ENCODE measurements at places on chromosomes 13 and 19. TPM values are rescaled to one million over a fixed set of nuclear protein-coding genes. Genes with fewer than 3 reads are reported as not detected.

- no peak overlapping the region for H3K27ac ChIP-seq
- DNase-seq = no peak
- H3K27me3 ChIP-seq = peaks cover 15% of the 10 kb centered on the region
- H3K36me3 ChIP-seq = no peaks in the 10 kb centered on the region
- H3K4me1 ChIP-seq = no peaks in the 10 kb centered on the region
These were observed 4.8 kb downstream of the LSR start for GRCh38 chr19:35253316-35254286.

DNA sequence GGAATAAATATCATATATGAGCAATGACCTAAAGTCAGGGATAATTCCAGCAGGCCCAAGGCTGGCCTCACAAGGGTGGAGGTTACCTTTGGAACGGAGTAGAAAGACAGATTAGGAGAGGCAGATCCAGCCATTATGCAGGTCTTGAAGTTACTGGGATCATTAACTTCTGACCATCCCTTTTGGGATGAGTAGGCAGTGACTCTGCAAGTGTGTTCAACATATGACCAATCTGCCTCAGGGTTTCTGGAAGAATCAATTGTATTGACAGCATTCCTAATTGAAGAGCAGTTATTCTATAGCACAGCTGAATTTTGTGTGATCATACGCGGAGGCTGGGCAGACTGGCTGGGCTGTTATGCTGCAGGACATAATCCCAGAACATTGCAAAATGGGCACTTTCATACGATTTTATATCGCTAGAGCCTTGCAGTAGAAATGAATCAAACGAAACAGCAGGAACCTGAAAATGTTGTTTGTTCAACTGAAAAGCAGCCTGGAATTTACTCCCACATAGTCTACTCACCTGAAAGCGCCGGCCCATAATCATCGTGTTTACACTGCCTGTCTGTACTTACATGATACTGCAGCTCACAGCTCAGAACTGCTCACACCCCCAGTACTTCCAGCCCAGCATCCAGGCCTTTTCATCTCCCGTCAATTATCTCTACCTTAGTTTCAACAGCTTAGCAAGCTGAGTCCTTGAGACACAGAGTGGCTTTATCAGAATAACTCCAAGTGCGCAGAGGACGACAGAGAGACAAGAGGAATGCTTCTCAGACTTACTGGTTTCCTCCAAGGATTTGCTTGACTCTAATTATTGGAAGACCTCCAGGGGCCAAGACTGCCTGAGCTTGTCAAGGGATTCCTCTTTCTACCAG is 556.1 kb downstream of the EFNB2 start:
- H3K27me3 ChIP-seq = no peaks in the 10 kb centered on the region
- DNase-seq = no peak
- no peak overlapping the region for H3K4me3 ChIP-seq
- H3K36me3 ChIP-seq = no peaks in the 10 kb centered on the region
- no peak overlapping the region for H3K27ac ChIP-seq

GRCh38 chr13:86172961-86173360 is 373.7 kb upstream of the SLITRK6 start:
- no peak overlapping the region for H3K27ac ChIP-seq
- DNase-seq = no peak
- H3K4me3 ChIP-seq = no peak overlapping the region
- H3K27me3 ChIP-seq = no peaks in the 10 kb centered on the region
- no peaks in the 10 kb centered on the region for H3K36me3 ChIP-seq

DNA sequence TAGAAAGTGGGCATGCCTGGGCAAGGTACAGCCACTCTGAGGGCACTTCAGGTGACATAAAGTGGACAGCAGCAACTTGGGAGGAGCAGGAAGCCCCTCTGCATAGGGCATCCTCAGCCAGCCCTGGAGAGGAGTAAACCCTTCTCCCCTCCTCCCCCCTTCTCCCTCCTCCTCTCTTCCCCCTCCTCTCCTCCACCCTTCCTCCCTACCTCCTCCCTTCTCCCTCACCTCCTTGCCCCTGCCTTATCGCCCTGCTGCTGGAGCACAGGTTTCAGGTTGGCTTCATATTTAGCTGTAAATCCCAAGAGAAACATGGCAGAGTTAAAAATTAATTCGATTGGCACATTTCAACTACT is 30.5 kb upstream of the ATP12A start:
- H3K4me1 ChIP-seq = peaks cover 19% of the 10 kb centered on the region
- no peaks in the 10 kb centered on the region for H3K27me3 ChIP-seq
- H3K27ac ChIP-seq = no peak overlapping the region
- H3K4me3 ChIP-seq = peak overlapping the region; percentile 5

- no peaks in the 10 kb centered on the region for H3K4me1 ChIP-seq
- DNase-seq = no peak
- H3K27ac ChIP-seq = no peak overlapping the region
- H3K4me3 ChIP-seq = no peak overlapping the region
- H3K36me3 ChIP-seq = no peaks in the 10 kb centered on the region
- no peaks in the 10 kb centered on the region for H3K27me3 ChIP-seq
These were observed 958.4 kb upstream of the SLC10A2 start for GRCh38 chr13:104024416-104025170.

DNA sequence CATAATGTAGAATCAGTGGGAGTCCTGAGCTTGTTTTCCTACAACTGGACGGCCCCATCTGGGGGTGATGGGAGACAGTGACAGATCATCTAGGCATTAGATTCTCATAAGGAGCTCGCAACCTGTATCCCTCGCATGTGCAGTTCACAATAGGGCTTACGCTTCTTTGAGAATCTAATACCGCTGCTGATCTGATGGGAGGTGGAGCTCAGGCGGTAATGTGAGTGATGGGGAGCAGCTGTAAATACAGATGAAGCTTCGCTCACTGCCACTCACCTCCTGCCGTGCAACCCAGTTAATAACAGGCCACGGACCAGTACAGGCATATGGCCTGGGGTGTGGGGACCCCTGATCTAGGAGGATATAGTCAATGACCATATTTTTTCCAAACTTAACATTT is 38.8 kb downstream of the RCBTB1 start:
- no peak overlapping the region for H3K4me3 ChIP-seq
- H3K27me3 ChIP-seq = no peaks in the 10 kb centered on the region
- H3K27ac ChIP-seq = no peak overlapping the region
- no peak for DNase-seq
- peaks cover 15% of the 10 kb centered on the region for H3K36me3 ChIP-seq

- H3K27me3 ChIP-seq = no peaks in the 10 kb centered on the region
- peaks cover 6% of the 10 kb centered on the region for H3K4me1 ChIP-seq
These were observed 607 bp upstream of the ZNF566 start for GRCh38 chr19:36489920-36490415.

DNA sequence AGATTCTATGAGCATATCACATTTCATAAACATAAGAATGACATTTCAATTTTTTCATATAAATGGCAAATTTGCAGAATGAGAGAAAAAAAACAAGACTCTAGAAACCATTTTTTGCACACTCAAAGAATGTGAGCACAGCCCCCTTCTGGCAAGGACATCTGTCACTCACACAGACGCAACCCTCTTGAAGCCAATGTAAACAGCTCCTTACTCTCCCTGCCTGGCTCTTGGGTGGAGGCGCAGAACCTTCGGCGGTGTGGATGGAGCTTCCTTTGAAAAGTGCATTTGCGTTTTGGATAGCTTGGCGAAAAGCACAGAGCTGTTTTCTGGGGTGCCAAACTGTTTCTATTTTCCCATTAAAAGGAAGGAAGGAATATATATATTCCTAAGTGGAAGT is 367.6 kb upstream of the TSHZ3 start:
- DNase-seq = no peak
- H3K36me3 ChIP-seq = no peaks in the 10 kb centered on the region
- H3K27me3 ChIP-seq = peaks cover 1% of the 10 kb centered on the region
- no peaks in the 10 kb centered on the region for H3K4me1 ChIP-seq
- no peak overlapping the region for H3K27ac ChIP-seq

GRCh38 chr13:101346161-101346560 is 70.1 kb downstream of the NALCN start:
- H3K4me1 ChIP-seq = peaks cover 15% of the 10 kb centered on the region
- H3K4me3 ChIP-seq = no peak overlapping the region
- DNase-seq = peak; percentile 3
- no peaks in the 10 kb centered on the region for H3K36me3 ChIP-seq
- no peaks in the 10 kb centered on the region for H3K27me3 ChIP-seq

Gene SIAH3
- not detected for total RNA-seq

Gene ATP13A1
- 86.6 TPM for total RNA-seq

Gene IL4I1
- total RNA-seq = not detected
